ENCODE measurements at places on chromosomes 2 and 18.

DNA sequence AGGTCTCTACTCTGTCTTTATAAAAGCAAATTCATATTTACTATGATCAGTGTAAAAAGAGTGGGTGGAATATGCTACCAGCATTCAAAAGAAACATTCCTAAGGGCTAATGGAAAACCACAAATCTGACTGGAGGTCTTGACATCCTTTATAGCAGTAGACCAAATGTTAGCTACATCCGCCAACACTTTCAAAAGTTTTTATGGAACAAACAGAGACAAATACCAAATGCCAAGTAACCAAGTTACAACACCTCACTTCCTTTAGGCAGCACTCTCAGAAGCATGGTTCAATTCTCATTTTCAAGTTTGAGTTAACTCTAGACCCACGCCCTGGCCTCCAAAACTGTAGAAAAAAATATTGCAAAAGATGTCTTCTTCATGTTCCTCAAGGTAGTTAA is 78.3 kb upstream of the SETBP1 start:
- no peak for DNase-seq

DNA sequence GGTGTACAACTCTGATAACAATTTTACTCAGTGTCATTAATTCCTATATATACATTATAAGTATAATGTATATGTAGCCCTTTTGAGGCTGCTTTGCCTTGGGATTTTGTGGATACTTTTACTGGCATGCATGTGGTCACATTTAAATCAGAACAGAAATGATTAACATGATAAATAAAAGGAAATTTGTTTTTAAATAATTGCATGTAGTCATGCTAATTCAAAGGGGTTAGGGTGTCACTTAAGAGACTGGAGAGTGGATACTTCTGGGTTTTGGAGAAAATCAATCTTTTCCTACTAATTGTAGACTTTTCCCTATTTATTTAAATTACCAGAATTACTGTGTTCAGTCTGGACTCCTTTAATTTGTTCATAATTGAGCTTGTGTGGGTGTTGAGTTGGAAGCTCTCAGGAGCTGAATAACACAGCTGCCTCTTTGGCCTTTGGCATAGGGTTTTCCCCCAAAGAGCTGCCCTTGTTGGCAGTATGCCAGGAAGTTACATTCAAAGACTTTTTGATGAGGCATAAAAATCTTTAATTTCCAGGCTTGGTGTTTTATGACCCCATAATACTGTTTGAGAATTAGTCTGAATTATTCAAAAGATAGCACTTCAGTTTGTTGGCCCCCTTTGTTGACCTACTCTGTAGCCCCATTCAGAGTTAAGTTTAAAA is 484.7 kb upstream of the NRP2 start:
- no peak for DNase-seq

GRCh38 chr2:115584507-115584906 is 1142.1 kb downstream of the DPP10 start:
- DNase-seq = no peak

DNA sequence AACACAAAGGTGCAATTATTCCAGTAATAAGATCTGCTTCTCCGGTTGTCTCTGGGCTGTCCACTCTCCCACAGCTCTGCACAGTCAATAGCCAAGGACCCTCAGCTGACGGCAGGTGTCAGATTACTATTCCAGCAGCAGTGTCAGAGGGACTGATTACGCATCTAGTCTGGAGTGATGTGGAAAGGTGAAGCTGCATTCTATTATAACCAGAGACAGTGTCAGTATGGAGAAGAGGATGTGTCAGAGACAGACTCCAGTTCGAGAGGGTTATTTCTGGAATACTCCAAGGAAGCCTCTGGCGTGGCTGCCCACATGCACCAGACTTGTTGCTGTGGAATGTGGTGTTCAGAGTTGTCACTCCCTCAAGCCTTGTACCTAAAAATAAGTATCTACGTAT is 163.6 kb upstream of the TMEM200C start:
- DNase-seq = no peak

GRCh38 chr2:201904538-201905420 is 98.4 kb downstream of the CDK15 start:
- no peak for DNase-seq

DNA sequence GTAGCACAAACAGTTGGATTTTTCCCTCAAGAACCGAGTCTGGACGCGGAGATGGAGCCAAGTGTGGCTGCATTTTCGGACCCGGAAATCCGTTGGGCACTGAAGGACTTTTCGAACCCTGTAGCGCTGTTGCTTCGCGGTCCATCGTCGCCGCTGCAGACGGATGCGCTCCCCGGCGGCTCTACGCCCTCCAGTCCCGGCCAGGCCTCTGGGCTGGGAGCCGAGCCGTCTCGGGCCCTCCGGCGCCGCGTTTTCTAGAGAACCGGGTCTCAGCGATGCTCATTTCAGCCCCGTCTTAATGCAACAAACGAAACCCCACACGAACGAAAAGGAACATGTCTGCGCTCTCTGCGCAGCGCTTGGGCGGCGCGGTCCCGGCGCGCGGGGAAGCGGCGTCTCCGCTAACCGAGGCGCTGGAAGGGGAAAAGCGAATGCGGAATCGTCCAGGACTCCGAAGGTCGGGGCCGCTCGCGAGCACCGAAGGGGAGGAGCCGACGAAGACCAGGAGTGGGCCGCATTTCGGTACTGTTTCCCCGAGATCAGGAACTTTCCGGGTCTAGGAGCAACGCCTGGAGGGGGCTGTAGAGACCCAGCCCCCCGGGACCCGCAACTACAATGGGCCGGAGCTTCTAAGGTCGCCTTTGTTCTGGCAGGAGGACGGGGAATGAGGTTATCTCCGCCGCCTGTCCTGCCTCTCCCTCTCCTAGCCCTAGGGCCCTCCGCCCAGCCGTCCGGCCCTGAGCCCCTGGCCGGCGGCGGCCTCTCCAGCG is 3.2 kb downstream of the EMX1 start:
- DNase-seq = no peak

- no peak for DNase-seq
These were observed 336.4 kb upstream of the FSHR start for GRCh38 chr2:49490710-49491109.

GRCh38 chr18:77058290-77058835 is 74.2 kb downstream of the MBP start:
- no peak for DNase-seq

All from activated CD4-positive, alpha-beta T cell treated with anti-CD3 and anti-CD28 coated beads for 1 hour (primary cell).